ENCODE measurements at places on chromosomes 13 and 19.

- H3K36me3 ChIP-seq = no peaks in the 10 kb centered on the region
- H3K4me1 ChIP-seq = peaks cover 20% of the 10 kb centered on the region
- H3K27ac ChIP-seq = no peak overlapping the region
- DNase-seq = no peak
- H3K27me3 ChIP-seq = no peaks in the 10 kb centered on the region
These were observed 77.0 kb downstream of the LRRC63 start for GRCh38 chr13:46288570-46289259.

DNA sequence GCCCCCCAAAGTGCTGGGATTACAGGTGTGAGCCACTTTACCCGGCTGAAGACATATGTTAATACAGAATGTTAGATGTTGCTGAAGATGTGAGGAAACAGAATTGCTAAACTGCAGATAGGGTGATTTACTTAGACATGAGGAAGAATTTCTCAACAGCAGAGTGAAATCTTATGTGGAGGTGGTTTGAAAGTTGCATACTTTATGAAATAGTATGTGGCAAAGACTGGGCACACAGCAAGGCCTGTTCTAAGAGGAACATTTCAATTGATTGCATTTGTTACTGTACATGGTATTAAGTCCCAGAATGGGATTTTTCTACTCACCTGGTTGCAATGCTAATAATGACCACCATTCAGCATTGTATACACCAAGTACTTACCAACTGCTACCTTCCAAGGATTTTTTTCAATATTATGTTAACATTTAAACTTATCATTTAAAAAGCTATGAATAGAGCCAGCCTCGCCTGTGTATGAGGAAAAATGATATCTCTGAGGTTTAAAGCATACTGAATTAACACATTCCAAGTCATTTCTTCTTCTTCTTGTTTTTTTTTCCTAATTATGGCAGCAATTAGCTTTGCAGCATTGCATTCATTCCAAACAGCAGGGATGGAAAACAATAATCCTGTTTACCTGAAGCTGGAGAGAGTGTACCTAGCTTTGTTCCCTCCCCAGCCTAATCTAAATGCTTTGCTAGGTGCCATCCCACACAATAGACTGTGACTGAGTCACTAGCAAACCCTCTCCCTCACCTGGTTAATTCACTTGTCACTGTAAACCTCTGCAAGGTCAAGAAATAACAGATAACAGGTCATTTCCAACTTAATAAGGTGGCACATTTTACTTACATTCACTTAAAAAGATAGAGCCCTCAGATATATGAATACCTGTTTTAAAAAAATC is 19.4 kb upstream of the KLF5 start:
- H3K36me3 ChIP-seq = no peaks in the 10 kb centered on the region
- no peak for DNase-seq
- no peak overlapping the region for H3K27ac ChIP-seq
- no peak overlapping the region for H3K4me3 ChIP-seq

GRCh38 chr19:47798904-47799266 is 5.5 kb downstream of the TPRX1 start:
- H3K4me3 ChIP-seq = no peak overlapping the region
- H3K4me1 ChIP-seq = no peaks in the 10 kb centered on the region
- H3K27me3 ChIP-seq = no peaks in the 10 kb centered on the region
- no peaks in the 10 kb centered on the region for H3K36me3 ChIP-seq

- H3K4me1 ChIP-seq = peaks cover 20% of the 10 kb centered on the region
- peaks cover 3% of the 10 kb centered on the region for H3K36me3 ChIP-seq
- no peak for DNase-seq
- peak overlapping the region; percentile 68 for H3K27ac ChIP-seq
- H3K4me3 ChIP-seq = no peak overlapping the region
These were observed 16.0 kb downstream of the ZC3H4 start for GRCh38 chr19:47097396-47098201.

DNA sequence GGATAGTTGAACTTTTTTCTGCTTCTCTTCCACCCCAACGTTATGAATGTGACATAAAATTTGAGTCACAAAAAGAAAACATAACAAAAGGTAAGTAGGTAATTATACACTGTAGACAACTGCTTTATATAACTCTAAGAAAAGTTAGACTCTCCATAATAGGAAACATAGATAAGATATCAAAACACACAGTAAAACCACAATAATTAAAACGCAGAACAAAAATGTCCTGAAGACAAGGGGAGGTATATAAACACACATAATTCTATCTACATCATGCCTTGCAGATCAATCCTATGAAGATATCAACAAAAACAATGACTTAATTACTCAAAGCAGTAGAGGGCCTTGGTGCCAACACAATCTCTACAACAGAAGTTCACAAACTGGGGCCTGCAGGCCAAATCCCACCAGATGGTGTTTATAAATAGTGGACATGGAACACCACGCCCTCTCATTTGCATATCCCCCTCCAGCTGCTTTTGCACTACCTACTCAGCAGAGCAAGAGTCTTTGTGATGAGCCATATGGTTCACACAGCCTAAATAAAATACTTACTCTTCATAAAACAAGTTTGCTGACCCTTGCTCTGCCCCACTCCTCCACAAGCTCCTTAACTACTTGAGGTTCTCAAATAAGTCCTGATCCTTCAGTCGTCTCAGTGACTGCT is 254.7 kb downstream of the KLF12 start:
- H3K27ac ChIP-seq = no peak overlapping the region
- no peaks in the 10 kb centered on the region for H3K36me3 ChIP-seq
- H3K4me1 ChIP-seq = no peaks in the 10 kb centered on the region
- no peaks in the 10 kb centered on the region for H3K27me3 ChIP-seq
- DNase-seq = no peak
- H3K4me3 ChIP-seq = no peak overlapping the region

GRCh38 chr13:45137526-45137925 is 17.2 kb downstream of the GTF2F2 start:
- H3K4me3 ChIP-seq = no peak overlapping the region
- DNase-seq = no peak
- H3K27ac ChIP-seq = no peak overlapping the region

DNA sequence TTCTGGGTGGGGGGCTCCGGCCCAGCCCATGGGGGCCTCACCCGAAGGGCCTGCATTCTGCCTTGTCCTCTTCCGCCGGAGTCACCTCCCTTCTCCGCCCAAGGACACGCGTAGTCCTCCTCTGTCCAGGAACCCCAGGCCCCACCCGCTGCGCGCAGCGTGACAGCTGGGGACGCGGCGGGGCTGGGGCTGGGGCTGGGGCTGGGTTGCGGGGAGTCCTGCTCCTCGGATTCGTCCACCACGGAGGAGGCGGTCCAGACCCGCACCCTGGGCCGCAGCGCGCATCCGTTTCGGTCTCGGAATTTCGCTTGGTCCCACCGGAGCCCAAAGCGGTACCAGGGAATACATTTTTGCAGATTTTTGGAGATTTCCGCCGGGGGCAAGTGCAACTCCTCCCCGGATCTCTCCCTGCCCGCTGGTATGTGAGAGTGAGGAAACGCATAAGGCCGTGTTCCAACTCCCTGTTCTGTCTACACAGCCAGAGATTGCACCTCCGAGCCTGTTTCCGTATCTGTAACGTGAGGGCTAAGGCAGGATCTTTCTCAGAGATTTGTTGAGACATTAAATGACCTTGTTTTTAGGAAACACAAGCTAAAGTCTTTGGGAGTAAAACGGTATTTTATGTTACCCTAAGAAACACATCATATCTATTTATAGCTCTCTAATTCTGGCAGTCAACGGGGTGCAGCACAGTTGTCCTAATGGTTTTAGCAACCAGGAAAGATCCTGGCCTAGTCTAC is at the start of gene COX7A1:
Gene COX7A1, minus strand, starts transcription at position 96 of the 740 bp plus-strand sequence. Its CDS starts 40 bp downstream, at position 56.
- H3K36me3 ChIP-seq = peaks cover 22% of the 10 kb centered on the region
- no peaks in the 10 kb centered on the region for H3K27me3 ChIP-seq
- H3K27ac ChIP-seq = peak within 1 kb of the TSS; percentile 63
- H3K4me3 ChIP-seq = peak within 1 kb of the TSS; percentile 3
- H3K4me1 ChIP-seq = no peaks in the 10 kb centered on the region

GRCh38 chr19:40549007-40549708 is 27.5 kb upstream of the SHKBP1 start:
- H3K4me3 ChIP-seq = no peak overlapping the region
- no peaks in the 10 kb centered on the region for H3K27me3 ChIP-seq
- H3K4me1 ChIP-seq = peaks cover 4% of the 10 kb centered on the region
- H3K27ac ChIP-seq = no peak overlapping the region
- no peak for DNase-seq
- no peaks in the 10 kb centered on the region for H3K36me3 ChIP-seq

GRCh38 chr19:18945297-18945696 is 4.3 kb upstream of the HOMER3 start:
- H3K36me3 ChIP-seq = no peaks in the 10 kb centered on the region
- DNase-seq = no peak
- no peak overlapping the region for H3K4me3 ChIP-seq
- no peaks in the 10 kb centered on the region for H3K27me3 ChIP-seq
- no peak overlapping the region for H3K27ac ChIP-seq

GRCh38 chr13:36157480-36157879 is 26.3 kb upstream of the DCLK1 start:
- H3K27ac ChIP-seq = no peak overlapping the region
- no peaks in the 10 kb centered on the region for H3K36me3 ChIP-seq
- H3K4me3 ChIP-seq = no peak overlapping the region
- DNase-seq = no peak

- DNase-seq = no peak
- no peaks in the 10 kb centered on the region for H3K36me3 ChIP-seq
- no peak overlapping the region for H3K27ac ChIP-seq
- no peaks in the 10 kb centered on the region for H3K4me1 ChIP-seq
- no peak overlapping the region for H3K4me3 ChIP-seq
These were observed 299.7 kb downstream of the DLEU7 start for GRCh38 chr13:50543782-50544181.

DNA sequence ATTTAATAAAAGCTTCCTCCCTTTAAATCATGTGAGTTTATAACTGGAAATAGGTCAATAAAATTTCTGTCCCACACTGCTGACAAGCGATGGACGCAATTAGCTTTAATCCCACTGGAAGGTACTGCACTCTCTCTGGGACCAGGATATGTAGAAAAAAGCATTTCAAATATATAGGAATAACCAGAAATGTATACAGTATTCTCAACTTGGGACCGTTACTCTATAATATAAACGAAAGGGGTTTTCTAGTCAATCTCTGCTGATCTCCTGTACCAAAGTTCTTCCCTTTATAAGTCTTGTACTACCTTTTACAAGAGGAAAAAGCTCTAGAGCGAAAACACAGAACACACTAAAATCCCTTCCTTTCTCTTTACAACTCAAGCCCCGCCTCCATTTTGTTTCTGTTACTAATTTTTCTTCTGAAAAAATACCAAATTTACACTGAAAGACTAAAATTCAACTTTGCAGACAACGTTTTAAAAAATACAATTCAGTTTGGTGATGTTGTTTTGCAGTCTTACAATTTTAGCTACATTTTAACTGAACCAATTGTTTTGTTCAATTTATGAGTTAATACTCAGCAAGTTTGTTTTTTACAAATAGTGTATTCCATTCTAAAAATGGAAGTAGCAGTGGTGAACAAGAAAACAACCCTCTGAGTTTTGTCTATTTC is 1.7 kb upstream of the USPL1 start:
- H3K36me3 ChIP-seq = no peaks in the 10 kb centered on the region
- H3K4me3 ChIP-seq = peak overlapping the region; percentile 81
- H3K27me3 ChIP-seq = no peaks in the 10 kb centered on the region

DNA sequence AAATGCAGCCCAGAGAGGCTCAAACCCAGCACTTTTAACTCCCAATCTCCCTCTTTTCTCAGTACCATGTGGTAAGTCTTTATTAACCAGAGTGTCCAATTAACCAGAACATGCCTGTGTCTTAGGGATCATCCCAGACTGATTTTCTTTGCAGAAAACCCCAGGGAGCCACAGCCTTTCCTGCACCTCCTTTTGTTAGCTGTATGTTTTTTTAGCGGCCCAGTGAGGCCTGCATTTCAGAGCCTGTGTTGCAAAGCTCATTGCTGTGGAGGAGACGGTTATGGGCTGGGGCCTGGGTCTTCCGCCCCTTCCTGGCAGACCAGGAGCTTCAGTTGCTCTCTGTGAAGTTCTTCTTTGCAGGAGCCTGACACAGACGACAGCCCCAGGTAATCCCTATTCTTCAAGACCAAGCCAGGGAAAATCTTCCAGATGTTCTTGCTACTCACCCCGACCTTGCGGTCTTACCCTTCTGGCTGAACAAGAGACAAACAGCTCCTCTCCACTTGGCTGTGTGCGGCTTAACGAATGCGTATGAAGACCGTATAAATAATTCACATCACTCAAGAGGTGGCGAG is 70.7 kb upstream of the TSHZ3 start:
- no peaks in the 10 kb centered on the region for H3K4me1 ChIP-seq
- no peaks in the 10 kb centered on the region for H3K36me3 ChIP-seq
- H3K27ac ChIP-seq = no peak overlapping the region
- no peak overlapping the region for H3K4me3 ChIP-seq

GRCh38 chr19:30374865-30375552 is 2.8 kb downstream of the ZNF536 start:
- no peaks in the 10 kb centered on the region for H3K36me3 ChIP-seq
- H3K4me3 ChIP-seq = no peak overlapping the region
- H3K27me3 ChIP-seq = no peaks in the 10 kb centered on the region
- no peak overlapping the region for H3K27ac ChIP-seq
- no peaks in the 10 kb centered on the region for H3K4me1 ChIP-seq

- H3K27me3 ChIP-seq = no peaks in the 10 kb centered on the region
- no peak overlapping the region for H3K27ac ChIP-seq
- no peak for DNase-seq
- no peaks in the 10 kb centered on the region for H3K4me1 ChIP-seq
- no peaks in the 10 kb centered on the region for H3K36me3 ChIP-seq
These were observed 40.7 kb upstream of the DOCK9 start for GRCh38 chr13:99018418-99019180.

- no peaks in the 10 kb centered on the region for H3K4me1 ChIP-seq
- no peak overlapping the region for H3K27ac ChIP-seq
- no peaks in the 10 kb centered on the region for H3K36me3 ChIP-seq
These were observed 93.3 kb upstream of the PCDH20 start for GRCh38 chr13:61508936-61509335.

GRCh38 chr13:67966065-67966464 is 735.9 kb upstream of the PCDH9 start:
- no peak for DNase-seq
- no peaks in the 10 kb centered on the region for H3K4me1 ChIP-seq
- no peak overlapping the region for H3K27ac ChIP-seq
- H3K4me3 ChIP-seq = no peak overlapping the region
- no peaks in the 10 kb centered on the region for H3K27me3 ChIP-seq

DNA sequence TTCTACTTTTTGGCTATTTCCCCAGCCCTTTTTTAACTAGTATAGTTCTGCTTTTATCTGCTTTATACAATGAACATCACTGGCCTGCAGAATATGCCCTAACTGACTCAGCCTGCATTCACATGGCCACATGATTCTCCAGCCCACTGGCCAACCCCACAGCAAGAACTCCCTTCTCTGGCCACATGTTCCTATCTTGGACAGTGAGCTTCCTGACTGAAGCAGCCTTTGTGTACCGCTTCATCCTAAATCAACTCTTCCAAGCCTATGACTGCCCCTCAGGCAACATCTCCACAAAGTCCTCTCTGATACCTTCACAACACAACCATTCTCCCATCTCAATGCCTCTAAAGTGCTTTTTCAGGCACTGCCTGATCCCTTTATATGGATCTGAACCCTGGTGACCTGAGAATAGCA is 214.1 kb downstream of the COL4A1 start:
- H3K27me3 ChIP-seq = no peaks in the 10 kb centered on the region
- peaks cover 4% of the 10 kb centered on the region for H3K4me1 ChIP-seq
- no peaks in the 10 kb centered on the region for H3K36me3 ChIP-seq

All from liver (tissue), 10 donors.